ENCODE measurements at places on chromosomes 6 and 20.

GRCh38 chr20:50450881-50451752 lies 59.1 kb upstream of the PTPN1 start:
- peak; percentile 71 for DNase-seq

- DNase-seq = no peak
These were observed 313.2 kb upstream of the JARID2 start for GRCh38 chr6:14932485-14933182.

GRCh38 chr6:3769610-3770009 lies 18.1 kb upstream of the PXDC1 start:
- peak; percentile 67 for DNase-seq

DNA sequence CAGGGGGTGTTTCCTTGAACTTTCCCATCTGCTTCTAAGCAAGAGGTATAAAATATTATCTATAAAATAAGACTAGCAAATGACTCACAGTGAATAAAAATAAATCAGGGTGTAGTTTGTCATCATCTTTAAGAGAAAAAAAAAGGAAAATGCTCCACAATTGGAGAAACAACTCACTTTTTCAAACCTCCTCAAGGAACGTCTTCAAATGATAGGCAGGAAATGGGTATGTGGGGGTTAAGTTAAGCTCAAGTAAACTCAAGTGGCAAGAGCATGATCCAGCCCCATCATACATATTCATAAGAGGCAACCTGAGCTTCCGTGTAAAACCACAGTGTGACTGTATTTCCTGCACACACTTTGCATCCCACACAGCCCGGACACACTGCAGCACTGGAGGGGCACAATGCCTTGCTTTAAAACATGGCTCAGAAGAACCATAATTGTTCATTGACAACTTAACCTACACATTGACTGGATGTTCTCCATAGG lies 58.5 kb upstream of the CEP85L start:
- DNase-seq = peak; percentile 81

GRCh38 chr6:168292826-168293225 lies 26.8 kb downstream of the DACT2 start:
- DNase-seq = no peak

GRCh38 chr20:39124064-39124463 lies 161.9 kb downstream of the DHX35 start:
- DNase-seq = no peak

GRCh38 chr6:135937106-135937505 lies 85.6 kb downstream of the PDE7B start:
- no peak for DNase-seq

DNA sequence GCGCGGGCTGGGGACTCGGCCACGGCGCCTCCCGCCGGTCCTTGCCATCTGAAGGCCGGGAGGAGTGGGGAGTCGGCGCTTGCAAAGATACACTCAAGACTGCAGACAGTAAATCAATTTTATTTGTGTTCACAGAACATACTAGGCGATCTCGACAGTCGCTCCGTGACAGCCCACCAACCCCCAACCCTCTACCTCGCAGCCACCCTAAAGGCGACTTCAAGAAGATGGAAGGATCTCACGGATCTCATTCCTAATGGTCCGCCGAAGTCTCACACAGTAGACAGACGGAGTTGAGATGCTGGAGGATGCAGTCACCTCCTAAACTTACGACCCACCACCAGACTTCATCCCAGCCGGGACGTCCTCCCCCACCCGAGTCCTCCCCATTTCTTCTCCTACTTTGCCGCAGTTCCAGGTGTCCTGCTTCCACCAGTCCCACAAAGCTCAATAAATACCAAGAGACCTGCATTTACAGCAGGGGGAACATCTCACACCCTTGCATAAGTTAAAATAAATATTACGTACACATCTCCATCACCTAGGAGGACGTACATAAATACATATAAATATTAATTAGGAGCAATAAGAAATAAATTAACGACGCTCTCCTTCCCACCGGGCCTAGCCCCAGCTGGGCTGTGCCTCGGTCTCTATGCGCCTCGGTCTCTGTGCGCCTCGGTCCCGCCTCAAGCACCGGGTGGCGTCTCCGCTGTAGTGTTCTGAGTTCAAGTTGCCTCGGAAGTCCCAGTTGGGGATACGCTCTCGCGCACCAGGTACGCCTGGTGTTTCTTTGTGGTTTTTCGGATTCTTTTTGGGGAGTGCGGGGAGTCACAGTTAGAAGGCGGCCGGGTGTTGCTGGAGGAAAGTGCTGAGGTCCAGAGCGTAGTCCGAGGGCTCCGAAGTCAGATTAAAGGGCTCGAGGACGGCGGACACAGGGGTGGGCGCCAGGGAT lies 889 bp upstream of the FLOT1 start:
- DNase-seq = peak; percentile 49

GRCh38 chr6:139820210-139820609 lies 445.8 kb upstream of the CITED2 start:
- DNase-seq = peak; percentile 85

DNA sequence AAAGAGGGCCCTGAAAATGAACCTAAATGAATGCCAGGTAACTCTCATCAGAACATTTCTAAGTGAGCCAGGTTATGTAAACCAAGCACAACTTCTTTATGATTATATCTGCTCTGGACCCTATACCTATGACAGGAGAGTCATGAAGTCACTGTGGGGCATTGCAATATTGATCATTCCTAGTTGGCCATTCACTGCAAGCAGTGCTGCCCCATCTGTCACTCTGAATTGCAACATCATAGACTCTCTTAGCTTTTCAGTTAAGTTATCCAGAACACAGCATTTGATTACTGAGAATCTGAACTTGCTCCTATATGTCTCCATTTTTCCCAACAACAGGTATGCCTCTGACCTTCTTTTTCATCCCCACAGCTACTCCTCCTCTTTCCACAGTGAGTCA lies 3.3 kb downstream of the COL21A1 start:
- no peak for DNase-seq

DNA sequence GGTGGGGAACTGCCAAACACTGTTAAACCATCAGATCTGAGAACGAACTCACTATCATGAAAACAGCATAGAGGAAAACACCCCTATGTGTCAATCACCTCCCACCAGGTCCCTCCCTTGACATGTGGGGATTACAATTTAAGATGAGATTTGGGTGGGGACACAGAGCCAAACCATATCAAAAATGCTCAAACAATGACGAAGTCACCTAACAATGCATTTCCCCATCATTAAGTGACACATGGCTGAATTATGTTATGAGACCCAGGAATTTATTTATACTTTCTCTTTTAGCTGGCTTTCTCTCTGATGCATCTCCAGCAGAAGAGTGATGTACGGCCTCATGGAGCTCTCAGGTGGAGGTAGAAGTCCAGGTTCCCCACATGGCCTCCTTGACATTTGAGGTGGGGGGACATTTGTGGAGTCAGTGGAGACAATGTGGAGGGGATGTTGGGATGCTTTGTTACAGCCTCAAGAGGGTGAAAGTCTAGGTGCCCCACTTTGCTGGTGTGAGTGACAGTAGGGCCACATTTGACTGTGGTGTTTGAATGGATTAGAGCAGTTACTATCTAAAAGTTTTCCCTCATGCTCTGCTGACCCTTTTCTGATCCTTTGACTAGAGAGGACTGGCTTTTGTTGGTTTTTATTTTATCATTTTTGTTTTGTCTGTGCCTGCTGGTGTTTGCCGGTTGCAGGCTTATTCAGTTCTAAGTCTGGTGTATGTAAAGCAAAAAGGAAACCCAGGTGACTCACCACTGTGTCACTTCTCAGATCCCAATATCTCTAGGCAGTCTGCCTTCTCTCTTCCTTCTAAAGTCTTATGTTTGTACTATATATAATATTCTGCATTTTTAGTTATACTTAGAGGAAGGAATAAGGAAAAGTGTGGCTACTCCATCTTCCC lies 18.5 kb upstream of the DCBLD1 start:
- peak; percentile 75 for DNase-seq

GRCh38 chr6:157150076-157150475 lies 173.2 kb downstream of the TMEM242 start:
- DNase-seq = peak; percentile 78

GRCh38 chr6:42041481-42042053 lies 8.8 kb upstream of the TAF8 start:
- no peak for DNase-seq

DNA sequence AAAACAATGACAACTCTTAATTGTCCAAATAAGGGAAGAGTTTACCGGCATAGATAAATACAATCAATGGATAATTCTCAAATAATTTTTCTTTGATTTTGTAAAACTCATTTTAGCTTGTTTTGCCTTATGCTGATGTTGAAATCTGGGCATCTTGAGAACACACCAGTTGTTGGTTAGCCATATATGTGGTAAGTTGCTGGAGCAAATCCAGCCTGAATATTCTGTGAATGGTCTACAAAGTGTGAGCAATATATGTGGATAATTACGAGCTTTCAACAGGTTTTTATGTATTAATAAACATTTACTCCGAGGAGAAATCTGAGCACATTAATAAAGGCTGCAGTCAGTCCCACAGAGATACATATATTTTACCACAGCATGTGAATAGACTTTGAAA lies 423.6 kb downstream of the BCKDHB start:
- DNase-seq = no peak

DNA sequence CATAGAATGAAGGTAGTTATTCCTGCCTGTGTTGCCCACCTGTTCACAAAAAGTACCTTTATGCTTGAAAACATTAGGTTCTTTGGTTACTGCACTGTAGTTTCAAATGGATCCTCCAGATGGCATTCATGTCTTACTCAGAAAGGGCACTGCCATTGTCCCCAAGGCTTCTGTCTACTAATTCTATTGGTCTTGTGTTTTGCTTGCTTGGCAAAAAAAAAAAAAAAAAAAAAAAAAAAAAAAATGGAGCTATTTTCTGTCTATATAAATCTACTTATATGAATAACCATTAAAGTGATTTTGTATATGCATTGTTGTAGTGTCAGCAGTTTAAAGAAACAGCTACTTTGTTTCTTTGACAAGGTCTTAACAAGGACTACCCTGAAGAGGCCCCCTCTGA lies 12.7 kb upstream of the EFHC1 start:
- peak; percentile 63 for DNase-seq

DNA sequence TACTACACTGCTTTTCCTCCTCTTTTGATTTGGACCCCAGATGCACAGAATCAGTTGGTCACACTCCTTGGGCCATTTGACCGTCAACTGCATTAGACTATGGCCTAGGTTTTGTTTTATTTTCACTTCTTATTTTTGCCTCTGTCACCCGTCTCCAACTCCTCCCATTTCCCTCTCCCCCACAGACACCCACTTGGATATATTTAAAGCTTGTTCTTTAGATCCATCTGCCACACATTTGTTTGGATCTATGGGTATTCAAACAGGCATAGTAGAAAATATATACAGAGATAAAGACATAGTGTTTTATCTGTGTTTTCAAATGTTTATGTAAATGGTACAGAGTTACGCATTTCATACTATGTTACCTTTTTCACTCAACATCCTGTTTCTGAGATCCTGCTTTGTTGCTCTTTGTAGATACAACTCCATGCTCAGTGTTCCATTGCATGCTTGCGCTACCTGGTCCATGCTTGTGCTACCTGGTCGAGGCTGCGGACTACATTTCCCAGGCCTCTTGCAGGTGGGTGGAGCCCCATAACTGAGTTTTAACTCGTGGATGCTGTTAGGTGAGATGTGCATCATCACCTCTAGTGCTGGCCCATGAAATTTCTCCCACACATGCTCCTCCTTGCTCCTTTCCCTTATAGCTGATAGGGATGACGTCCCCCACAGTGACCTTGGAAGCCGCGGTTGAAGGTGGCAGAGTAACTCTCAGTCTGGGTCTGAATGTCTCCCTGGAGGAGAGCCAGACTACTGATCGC lies 11.5 kb upstream of the PREX1 start:
- no peak for DNase-seq

DNA sequence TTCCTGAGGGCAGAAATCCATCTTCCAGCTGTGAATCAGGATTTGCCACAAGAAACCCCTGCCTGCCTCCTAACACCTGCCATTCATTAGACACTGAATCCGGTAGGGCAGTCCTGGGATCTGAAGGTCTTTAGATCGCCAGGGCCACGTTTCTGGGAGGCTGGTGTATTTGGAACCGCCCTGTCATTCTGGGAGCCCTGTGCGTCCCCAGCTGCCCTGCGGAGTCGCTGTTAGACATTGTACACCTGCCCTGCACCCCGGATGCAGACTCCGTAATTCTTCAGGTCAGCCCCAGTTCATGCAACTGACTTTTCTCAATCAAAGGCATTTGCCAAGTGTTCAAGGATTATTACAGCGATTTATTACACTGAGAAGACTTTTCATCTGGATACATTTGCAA lies 193.2 kb downstream of the TBC1D7 start:
- no peak for DNase-seq

DNA sequence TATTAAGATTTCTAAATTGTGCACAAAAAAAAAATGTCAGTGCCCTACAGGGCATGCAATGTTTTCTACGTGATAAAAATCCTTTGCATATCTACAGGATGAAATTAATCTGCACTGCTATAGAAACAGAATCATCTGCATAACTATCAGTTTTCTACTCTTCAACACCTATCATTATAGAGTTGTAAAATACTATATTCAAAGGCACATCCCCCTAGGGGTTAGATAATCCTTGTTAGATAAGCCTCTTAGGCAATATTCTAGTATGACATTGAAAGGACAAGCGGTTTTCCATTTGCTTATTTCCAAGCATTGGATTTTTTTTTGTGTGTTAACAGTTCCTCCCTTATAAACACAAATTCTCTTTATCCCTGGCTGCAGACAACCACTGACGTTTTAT lies 98.7 kb upstream of the LAMA2 start:
- no peak for DNase-seq

DNA sequence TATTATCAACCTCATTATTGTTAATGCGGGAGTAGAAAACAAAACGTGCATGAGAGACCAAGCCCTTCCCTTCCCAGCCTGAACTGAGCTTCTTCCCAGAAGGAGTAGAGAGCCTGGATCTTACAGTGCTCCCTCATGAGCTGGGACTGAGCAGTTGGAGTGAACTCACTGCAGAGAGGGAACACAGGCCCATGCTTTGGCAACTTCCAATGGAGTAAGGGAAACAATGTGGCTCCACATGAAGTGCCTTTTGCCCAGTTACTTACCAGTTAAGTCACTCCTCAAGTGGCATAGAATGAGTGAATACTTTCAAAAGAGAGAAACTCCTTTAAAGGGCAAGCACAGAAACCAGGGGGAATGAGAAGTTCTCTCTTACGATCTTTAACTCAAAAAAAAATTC lies 12.4 kb downstream of the FHL5 start:
- DNase-seq = no peak

- DNase-seq = no peak
These were observed 497.3 kb downstream of the PRKN start for GRCh38 chr6:162230147-162230752.

DNA sequence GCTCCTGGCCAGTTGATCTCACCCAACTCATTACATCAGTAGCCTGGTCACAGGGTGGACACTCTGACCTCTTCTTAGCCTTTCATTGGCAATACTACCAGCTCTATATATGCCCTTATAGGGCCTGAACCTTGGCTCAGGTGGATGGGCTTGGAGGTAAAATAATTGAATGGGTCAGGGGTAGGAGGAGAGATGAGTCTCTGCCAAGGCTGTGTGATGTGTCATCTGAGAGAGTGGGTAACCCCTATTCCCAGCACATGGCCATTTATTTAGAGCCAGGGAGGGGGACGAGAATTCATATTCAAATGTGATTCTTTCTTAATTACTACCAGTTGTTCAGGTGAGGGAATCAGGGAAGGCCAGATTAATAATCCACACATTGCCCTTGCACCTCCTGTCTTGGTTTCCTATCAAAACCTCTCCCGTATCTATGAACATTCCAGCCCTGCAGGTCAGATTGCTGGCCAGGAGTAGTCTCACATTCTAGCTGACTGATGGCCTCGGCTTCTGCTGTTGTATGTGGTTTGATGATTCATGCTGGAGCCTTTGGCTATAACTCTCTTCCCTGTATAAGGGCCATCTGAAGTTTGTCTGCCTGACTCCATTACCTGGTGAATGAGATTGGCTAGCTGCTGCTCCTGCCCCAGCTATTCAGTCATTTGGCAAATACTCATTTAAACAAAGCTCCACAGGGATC lies 13.4 kb downstream of the C20orf173 start:
- DNase-seq = peak; percentile 84
